ENCODE measurements at places on chromosomes 2 and 18.

DNA sequence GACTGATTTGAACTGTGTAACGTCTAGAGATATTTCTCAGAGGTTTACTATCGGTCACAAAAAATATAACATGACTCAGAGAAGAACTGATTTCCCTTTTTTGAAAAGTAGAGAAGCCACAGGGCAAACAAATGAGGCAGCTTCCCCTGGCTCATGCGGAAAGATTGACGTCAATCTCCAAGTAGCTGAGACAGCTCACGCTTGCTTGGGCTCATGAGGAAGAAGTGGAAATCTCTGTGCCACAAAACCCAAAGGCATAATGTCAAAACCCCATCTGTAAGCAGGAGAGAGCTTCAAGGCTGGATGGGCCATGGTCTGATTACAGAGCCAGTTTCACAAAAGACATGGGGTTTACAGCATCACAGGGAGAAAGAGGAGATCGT, 188.1 kb downstream of the ARL4C start:
- DNase-seq, result no peak

- DNase-seq, result no peak
These were observed 139.5 kb upstream of the GAREM1 start for GRCh38 chr18:32610176-32610575.

GRCh38 chr2:9554921-9555296, 721 bp downstream of the ADAM17 start:
- DNase-seq, result peak; percentile 44

- no peak for DNase-seq
These were observed 2.7 kb downstream of the NCOA1 start for GRCh38 chr2:24493713-24494112.

GRCh38 chr2:25401307-25402026, 59.7 kb upstream of the DNMT3A start:
- peak; percentile 83 for DNase-seq

- DNase-seq, result no peak
These were observed 201.2 kb downstream of the CMPK2 start for GRCh38 chr2:6664332-6665061.

DNA sequence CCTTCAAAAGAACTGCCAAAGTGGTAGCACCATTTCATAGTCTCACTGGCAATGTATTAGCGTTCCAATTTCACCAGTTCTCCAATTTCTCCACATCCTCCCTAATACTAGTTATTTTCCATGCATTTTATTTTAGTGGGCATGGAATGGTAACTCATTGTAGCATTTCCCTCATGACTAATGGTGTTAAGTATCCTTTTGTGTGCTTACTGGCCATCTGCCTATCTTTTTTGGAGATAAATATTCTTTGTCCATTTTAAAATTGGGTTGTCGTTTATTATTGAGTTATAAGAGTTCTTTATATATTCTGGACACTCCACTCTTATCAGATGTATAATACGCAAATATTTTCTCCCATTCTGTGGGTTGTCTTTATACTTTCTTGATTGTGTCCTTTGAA, 107.1 kb downstream of the THADA start:
- DNase-seq, result no peak

DNA sequence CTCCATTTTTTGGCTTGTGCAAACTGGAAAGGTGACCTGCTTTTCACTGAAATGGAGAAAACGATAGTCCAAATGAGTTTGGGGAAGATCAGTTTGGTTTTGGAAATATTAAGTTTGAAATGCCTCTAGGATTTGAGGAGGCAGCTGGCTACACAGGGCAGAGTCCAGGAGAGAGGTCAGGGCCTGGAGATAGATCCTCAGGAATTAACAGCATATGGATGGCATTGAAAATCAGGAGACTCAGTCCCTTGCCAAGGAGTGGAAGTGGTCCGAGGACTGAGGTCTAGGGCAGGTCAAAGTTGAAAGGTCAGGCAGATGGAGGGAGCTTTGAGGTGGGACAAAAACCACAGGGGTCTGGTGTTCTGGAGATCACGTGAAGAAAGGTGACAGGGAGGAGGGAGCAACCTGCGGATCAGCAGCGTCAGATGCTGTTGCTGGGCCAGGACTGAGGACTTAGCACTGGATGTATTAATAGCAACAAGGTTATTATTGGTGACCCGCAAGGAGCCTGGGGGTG, 83.7 kb downstream of the EIF2AK3 start:
- DNase-seq, result no peak

DNA sequence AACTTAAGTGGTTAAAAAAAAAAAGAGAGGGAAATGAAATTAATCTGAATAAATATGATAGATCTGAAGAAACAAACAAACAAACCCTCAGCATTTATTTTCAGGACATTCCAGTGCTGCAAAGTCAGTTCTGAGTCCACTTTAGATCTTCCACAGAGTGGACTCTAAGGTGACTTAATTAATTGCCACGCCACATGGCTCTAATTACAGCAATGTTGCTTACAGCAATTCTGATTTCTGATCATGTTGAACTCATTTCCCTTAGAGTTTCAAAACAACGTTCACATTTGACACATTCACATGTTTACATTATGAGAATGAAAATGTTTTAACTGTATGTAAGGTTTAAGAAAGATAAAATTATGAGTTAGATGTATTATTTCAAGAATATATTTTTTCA, 38.6 kb upstream of the RASGRP3 start:
- DNase-seq, result no peak

DNA sequence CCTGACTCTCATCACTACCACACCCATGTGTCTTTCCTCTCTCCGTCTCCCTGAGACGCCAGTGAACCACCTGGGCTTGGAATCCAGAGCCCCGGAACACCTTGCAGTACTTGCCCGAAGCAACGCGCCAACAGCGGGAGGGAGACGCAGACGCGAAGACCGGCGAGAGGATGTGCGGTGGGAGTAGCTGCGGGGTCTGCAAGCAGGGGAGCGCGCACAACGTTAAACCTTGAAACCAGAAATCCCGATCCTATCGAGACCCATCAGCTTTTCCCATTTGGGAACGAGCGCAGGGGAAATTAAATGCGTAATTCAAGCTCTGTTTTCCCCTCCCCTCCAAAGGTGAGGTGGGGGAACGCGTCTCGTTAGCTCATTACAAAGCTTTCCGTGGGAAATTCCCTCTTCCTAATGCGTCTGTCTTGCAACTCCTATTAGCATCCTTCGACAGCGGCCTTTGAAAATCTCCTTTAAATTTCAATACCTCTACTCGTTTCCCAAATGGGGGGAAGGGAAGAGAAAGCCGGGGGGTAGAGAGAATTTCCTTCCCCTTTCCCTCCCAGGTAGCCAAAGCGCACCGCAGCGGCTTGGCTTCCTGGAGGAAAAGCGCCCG, 421 bp upstream of the CNTNAP5 start:
- DNase-seq, result no peak

GRCh38 chr18:28469946-28470345, 293.0 kb upstream of the CDH2 start:
- DNase-seq, result no peak

DNA sequence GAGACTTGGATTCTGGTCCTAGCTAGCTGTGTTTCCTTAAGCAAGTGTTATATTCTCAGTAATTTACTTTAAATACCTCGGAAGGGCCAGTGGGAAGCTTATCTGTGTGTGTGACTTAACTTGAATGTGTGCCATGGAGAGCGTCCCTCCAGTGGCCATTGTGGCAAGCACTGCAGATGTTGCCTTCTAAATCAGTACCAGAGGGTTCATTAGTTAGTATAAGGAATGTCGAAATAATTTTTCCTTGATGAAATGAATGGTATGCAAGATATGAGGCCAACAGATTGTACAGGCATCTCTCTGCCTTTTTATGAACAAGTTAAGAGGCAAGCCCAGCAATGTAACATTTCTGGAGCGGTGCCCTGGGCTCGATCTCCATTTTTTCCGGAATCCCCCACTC, 52.0 kb downstream of the FBXO36 start:
- no peak for DNase-seq

- no peak for DNase-seq
These were observed 124.5 kb downstream of the CTIF start for GRCh38 chr18:48663096-48663930.

- DNase-seq, result no peak
These were observed 594 bp downstream of the ITM2C start for GRCh38 chr2:230865307-230865765.

- no peak for DNase-seq
These were observed 7.7 kb upstream of the TMSB10 start for GRCh38 chr2:84897773-84898172.

GRCh38 chr18:54641734-54642133, 50.7 kb downstream of the DYNAP start:
- no peak for DNase-seq

DNA sequence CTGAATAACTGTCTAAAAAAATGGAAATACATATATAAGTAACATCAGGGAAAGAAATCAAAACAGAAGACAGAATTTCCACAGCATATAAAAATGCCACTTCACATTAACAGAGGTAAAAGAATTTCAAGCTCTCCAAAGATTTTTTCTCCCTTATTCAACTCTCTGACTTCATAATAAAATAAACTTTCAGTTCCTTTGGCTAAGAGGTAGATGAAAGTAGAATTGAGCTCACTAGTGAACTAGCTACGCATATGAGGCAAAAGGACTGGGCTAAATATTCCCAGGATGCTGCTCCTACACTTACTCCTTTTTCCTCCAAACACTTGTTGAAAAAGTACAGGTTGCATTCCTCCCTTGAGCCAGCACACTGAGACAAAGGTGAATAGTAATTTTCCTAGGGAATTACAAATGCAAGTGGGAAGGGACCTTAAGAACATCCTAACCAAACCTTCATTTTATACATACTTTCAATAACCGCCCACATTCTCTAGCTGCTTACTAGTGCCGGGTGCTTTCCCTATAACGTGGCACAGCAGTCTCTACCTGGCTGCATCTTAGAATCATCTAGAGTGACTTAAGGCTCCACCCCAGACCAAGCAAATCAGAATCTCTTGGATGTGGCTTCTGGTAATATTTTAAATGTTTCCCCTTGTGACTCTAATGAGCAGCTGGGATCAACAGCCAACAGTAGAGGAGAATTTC, 136.6 kb downstream of the MTCL1 start:
- no peak for DNase-seq

- DNase-seq, result no peak
These were observed 23.8 kb downstream of the WDR75 start for GRCh38 chr2:189465076-189465475.

DNA sequence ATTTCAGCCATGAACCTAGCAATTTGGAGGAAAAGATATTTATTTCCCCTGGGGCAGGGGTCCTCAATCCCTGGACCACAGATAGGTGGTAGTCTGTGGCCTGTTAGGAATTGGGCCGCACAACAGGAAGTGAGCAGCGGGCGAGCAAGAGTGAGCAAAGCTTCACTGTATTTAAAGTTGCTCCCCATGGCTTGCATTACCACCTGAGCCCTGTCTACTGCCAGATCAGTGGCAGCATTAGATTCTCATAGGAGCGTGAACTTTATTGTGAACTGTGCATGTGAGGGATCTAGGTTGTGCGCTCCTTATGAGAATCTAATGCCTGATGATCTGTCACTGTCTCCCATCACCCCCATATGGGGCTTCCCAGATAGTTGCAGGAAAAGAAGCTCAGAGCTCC, 127.6 kb downstream of the ICOS start:
- DNase-seq, result no peak

DNA sequence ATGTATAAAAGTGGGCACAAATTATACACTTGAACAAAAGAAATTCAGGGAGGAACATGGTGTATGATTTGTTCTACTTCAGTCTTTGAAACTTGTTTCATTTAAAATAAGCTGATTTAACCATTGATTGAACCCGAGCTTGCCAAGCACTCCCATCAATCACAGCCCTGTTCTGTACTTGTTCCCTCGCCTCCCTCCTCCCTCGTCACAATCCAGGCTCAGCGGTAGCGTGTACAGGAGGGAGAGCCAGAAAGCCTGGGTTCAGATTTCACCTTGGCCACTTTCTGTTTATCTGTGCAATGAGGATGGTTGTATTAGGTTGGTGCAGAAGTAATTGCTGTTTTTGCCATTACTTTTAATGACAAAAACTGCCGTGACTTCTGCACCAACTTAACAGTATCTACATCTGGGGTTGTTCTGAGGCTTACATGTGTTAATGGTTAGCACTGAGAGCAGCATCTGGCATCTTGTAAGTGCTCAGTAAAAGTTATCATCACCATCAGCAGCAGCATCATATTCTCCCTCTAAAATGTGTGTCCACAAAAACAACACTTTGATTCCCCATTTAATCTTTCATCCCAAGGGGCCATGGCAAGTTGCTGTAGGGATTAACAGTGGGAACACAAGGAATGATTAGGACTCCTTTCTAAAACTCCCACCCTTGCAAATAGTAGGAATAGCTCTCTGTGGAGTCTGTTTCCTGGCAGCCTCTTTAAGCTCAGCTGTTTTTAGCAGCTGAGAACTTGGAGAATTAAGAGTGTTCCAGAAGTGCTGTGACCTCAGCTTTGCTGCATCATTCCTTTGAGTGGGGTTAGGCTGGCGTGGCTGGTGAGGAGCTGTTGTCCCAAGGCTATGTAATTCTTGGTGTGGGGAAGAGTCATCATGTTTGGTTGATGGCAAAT, 4.7 kb downstream of the DPYSL5 start:
- DNase-seq, result no peak

DNA sequence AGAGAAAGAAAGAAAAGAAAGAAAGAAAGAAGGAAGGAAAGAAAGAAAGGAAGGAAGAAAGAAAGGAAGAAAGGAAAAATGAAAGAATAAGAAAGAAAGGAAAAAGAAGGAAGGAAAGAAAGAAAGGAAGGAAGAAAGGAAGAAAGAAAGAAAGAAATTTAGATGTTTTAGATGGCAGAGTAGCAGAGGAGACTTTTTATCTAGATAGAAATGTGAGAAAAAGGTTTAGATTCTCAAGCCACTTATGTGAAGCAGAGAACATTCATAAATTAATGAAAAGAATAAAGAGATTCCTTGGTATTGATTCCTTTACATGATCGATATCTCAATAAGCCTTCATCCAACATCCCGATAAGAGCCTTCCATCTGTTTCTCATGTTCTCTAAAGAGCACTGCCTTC, 513.5 kb downstream of the CNTNAP5 start:
- DNase-seq, result no peak

GRCh38 chr18:39345321-39345720, 1779.7 kb upstream of the CELF4 start:
- no peak for DNase-seq

GRCh38 chr18:53764086-53764485, 460.4 kb downstream of the MBD2 start:
- DNase-seq, result no peak

DNA sequence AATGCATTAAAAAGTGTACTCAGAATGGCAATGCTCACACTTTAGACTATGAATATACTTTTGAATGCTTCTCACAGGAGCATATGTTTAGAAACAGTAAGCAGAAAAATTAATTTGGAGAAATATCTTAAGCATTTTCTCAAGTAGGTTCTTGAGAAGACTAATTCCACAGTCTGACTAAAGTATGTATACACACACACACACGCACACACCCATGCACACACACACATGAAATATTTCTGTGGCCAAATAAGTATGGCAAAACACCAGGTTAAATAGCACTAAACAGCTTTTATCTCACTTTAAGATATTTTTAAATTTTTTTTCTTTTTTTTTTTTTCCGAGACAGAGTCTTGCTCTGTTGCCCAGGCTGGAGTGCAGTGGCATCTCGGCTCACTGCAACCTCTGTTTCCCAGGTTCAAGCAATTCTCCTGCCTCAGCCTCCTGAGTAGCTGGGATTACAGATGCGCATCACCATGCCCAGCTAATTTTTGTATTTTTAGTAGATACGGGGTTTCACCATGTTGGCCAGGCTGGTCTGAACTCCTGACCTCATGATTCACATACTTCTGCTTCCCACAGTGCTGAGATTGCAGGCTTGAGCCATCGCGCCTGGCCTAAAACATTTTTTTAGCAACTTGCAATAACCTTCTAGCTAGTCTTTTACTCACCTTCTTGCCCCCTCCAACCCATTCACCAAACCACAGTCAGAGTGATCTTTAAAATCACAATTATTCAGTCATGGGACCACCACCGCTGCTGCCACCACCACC, 67.5 kb upstream of the SCG2 start:
- DNase-seq, result no peak

All from DMS 273 treated with DMSO at 0.1 percent for 48 hours (cell line).